Neural crest cell (in vitro differentiated cells): ENCODE measurements at places on chromosomes 1 and 21. TPM values are rescaled to one million over a fixed set of nuclear protein-coding genes. Genes with fewer than 3 reads are reported as not detected.

Gene MYOG
- total RNA-seq: not detected in 2 replicates

Gene TNFRSF18
- not detected in 2 replicates for total RNA-seq

Gene PRR9
- not detected in 2 replicates for total RNA-seq

Gene POU3F1
- 10.7 and 12.1 TPM in 2 replicates for total RNA-seq

DNA sequence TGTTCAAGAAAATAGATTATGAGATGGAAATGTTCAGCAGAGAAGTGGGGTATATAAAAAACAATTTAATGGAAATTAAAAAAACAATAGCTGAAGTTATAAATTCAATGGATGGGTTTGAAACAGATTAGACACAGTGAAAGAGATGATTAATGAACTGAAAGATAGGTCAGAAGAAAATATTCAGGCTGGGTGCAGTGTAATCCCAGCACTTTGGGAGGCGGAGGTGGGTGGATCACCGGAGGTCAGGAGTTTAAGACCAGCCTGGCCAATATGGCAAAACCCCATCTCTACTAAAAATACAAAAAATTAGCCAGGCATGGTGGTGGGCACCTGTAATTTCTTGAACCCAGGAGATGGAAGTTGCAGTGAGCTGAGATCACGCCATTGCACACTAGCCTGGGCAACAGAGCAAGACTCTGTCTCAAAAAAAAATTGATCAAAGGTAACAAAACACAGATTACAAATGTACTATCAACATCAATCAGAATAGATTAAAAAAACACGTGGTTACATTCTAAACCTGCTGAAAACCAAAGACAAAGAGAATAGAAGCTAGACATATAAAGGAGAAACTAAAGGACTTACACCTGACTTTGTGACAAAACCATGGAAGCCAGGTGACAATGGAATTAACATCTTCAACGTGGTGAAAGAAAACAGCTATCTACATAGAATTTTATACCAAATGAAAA lies 4.8 kb upstream of the SUMO3 start:
- DNase-seq: no peak

GRCh38 chr21:32543975-32544374 lies 41.3 kb downstream of the TCP10L start:
- DNase-seq: no peak

DNA sequence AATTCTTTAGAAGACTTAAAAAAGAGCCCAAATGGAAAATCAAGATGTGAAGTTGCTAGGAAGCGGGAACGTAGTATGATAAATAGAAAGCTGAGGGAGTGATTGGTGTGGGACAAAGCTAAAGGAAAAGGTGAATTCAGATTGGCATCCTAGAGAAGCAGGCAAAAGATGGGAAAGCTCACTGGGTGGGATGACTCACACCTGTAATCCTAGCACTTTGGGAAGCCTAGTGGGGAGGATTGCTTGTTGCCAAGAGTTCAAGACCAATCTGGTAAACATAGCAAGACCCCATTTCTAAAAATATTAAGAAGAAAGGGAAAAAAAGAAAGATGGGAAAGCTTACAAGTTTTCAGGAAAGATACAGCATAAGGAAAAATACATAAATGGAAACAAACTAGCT lies 1.8 kb downstream of the MRPS21 start:
- DNase-seq: no peak

- DNase-seq: no peak
These were observed 101.1 kb upstream of the HNRNPU start for GRCh38 chr1:244965185-244966030.

- DNase-seq: no peak
These were observed 74.4 kb downstream of the AK4 start for GRCh38 chr1:65222340-65222940.

- no peak for DNase-seq
These were observed 55.3 kb downstream of the NTPCR start for GRCh38 chr1:233005703-233006102.

DNA sequence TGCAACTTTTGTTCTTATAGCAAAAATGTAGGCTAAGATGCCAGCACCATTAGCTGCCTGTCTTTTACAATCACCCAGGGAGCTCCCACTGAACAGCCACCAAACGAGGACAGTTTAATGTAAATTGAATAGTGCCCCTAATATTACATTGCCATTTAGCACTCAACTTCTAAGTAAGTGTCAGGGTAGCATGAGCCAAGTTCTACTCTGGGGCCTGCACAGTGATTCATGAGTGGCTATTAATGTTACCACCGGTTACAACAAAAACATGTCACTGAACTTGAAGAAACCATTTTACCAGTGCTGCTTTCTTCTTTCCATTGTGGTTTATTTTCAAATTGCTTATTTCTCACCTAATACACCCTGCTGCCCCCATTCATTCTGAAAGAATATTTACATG lies 295.6 kb upstream of the RRP15 start:
- no peak for DNase-seq
